ENCODE measurements at places on chromosomes 7 and 10.

- DNase-seq = no peak
These were observed 86.0 kb upstream of the MDFIC start for GRCh38 chr7:114835861-114836260.

- DNase-seq = no peak
These were observed 116.3 kb upstream of the SHH start for GRCh38 chr7:155928583-155928982.

DNA sequence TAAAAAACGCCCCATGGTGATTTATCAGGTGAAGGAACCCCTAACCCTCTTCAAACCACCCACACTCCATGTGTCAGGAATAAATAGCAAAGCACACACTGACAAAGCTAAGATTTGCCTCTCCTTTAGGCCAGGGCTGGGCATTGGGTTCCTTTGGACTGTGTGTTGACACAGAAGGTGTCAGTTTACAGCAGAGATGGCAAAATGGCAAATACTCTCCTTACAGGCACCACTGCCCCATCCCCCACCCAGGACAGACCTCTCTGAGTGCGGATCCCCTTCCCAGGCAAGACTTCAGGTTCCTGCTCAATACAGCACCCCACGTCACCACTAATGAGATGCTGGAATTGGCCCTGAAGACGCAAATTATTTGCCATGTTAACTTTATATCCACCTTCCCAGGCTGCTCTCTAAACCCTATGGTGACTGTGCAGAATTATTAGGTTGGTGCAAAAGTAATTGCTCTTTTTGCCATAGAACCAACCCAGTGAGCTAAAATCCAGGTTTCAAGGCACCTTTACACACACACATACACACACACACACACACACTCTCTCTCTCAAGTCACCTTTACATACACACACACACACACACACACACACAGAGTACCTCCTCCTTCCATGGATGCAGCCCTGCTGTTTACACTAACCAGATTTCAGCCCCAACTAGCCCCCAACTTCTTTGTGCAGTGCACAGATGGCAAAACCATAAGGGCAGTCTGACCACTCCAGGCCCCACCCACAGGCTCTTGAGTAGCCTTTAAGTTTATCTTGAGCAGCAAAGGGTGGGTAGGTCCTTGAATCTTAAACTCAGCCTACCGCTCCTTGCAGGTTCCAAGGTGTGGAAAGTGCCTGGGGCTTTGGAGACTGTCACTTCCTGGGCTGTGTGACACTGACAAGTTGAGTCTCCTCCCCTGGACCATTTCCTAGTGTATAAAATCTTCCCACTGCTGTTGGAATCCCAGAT is 4.0 kb upstream of the ZCCHC24 start:
- no peak for DNase-seq

DNA sequence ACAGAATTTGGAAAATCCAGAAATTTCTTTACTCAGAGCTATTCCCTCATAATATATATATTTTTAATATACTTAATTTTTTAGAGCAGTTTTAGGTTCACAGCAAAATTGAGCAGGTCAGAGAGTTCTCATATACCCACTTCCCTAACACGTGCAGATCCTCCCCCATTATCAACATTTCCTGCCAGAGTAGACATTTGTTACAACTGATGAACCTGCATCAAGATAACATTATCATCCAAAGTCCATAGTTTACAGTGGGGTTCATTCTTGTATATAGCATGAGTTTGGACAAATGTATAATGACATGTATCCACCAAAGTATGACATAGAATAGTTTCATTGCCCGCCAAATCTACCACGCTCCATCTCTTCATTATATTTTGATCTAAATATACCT is 170.0 kb downstream of the PTEN start:
- DNase-seq = no peak

DNA sequence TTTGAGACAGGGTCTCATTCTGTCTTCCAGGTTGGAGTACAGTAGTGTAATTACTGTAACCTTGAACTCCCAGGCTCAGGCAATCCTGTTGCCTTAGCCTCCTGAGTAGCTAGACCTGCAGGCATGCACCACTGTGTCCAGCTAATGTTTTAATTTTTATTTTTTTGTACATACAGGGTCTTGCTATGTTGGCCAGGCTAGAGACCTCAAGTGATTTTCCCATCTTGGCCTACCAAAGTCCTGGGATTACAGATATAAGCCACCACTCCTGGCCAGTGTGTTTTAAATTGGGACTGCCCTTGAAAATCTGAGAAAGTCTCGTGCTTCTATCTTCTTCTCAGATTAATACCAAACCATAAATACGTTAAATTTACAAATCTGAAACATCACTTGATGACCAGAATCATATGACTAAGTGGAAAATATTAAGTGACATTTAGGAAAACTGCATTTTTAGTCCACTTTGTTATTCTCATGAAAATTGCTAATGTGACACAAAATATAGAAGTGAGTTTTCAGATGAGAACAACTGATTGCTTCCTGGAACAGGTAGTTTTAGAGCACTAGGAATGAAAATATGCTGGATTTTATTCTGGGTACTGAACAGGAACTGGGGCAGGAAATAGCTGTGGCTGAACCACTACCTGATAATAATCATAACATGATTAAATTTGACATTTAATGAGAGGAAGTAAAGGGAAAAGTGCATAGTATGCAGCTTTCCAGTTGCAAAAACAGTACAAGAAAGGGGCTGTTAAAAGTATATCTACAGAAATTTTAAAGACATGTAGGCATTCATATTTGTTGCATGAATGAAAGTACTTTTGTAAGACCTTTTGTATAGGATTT is 4.2 kb downstream of the PHTF2 start:
- DNase-seq = no peak
